Muscle of arm (tissue), 14 donors: ENCODE measurements at places on chromosomes 12 and 14.
A peak's percentile ranks its signal among the peaks of the same experiment; 100 is the strongest.

DNA sequence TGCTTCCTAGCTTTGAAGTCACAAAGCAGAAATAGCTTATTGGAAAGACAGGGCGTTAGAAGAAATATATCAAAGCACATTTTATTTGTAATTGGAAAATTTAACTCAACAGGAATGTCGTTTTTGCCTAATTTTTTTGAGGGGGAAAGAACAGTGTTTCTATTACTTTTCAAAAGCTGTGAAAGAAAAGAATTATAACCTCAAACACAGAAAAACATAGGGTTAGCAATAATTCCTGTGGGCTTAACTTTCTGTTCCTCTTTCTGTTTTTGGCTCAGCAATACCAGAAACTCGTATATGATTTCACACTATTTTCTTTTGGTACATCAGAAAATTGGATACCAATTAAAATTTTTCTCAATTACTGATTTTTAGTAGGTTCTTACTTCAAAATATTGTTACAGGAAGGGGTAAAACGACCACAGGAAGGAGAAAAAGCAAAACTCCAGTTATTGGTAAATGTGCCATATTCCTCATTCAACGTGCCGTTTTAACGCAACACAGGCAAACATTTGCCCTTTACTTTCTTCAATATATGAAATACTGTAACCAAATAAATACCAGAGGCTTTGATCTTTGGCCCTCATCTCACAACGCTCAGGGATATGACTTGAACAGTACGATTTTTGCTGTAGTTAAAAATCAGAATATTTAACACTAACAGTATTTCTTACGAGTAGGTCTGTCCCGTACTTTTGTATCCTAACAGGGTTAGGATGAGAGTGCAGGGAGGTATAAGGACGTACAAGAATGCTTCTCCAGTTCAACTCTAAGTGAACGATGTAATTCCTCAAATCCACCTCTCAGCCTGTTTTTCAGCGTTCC, 1.3 kb upstream of the RNU6-7 start:
- DNase-seq: no peak

- DNase-seq: no peak
Observed at GRCh38 chr14:64733321-64733720, 29.1 kb downstream of the PLEKHG3 start.

DNA sequence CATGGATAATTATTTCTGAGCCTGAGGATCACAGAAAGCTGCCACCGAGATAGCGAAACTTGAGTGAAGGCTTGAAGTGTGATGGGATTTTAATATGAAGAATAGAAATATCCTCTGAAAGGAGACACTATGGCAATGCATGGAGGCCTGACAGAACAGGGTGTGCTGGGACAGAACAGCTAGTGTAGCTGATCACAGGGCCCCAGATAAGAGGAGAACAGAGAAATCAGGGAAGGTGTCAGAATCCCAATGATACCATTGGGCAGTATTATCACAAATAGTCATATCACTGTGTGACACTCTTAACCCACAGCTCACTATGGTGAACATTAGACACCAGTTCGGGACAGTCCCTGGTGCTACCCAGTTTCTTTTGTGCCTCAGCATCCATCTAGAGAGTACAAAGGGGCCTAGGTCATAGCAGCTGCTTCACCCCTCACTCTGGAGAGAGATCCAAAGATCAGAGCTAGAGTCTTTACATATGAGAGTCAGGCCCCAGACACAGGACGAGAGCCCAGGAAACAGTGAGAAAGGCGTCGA, 506 bp upstream of the OR10P1 start:
- no peak for DNase-seq

GRCh38 chr12:123498126-123498825, 35.2 kb downstream of the RILPL1 start:
- DNase-seq: no peak

- peak; percentile 39 for DNase-seq
Observed at GRCh38 chr12:89783359-89784060, 74.9 kb upstream of the ATP2B1 start.

DNA sequence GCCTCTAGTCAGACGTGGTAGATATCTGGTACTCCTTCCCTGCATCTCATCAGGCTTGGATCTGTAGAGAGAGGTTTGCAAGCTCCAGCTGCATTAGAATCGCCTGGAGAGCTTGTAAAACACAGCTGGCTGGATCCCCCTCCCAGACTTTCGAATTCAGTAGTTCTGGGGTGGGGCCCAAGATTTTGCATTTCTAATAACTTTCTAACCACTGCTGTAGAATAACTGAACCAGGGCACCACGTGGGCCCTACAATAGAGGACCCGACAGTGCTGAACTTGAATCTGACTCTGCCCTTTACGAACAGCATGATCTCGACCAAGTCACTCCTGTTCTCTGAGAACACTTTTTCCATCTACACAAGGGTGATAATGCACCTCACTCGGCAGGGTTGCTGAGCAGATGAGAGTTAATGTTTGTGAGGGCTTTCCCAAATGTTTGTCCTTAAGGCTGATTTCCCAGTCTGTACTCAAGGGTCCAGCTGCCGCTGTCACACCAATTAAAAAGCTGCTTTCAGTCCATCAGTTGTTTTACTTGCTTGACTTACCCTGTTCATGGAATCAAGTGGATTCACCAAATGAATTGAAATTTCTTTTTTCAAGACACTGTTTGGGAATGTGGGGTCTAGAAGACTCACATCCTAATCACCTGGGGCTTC, 86.6 kb upstream of the SLC24A4 start:
- no peak for DNase-seq
